ENCODE measurements at places on chromosomes 13 and 19.

DNA sequence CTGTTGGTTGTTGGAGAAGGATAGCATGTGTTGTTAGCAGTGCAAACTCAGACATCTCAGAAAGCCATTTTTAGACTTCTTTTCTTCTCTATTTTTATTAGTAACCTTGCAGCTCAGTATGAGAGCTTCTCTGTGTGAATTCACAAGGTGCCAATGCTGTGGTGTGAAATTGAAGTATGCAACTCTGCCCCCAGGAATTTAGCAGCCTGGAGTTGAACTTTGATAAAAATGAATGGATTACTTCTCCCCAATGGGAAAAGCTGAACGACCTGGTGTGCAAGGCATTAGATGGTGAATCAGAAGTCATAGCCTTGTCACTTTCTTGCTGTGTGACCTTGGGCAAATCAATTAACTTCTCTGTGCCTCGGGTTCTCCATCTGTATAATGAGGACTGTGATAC, 512.3 kb upstream of the PCDH9 start:
- no peak for DNase-seq

DNA sequence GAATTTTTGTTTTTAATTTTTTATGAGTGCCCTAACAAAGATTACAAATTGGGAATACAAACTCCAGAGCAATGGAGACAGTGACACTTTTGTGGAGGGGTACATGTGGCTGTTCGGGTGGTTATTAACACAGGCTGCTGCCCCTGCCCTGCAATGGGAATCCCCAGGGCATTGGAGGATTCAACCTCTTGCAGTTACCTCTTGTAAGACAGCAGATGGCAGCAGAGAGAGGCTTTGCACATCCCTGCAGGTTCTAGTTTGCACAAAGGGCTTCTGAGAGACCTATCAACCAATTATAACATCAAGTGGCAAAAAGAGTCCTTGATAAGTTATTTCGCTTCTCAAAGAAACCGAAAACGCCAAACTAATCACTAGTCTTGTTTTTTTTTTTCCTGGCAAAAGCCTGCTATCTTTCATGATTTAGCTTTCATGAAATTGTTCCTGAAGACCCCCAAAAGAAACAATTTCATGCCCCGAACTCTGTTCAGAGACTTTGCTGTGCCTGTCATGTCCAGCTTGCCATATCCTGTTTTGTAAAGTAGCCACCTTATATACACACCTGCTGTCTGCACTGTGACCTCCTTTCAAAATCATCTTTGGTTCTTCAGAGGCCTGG, 10.4 kb downstream of the GJB2 start:
- DNase-seq, result no peak

DNA sequence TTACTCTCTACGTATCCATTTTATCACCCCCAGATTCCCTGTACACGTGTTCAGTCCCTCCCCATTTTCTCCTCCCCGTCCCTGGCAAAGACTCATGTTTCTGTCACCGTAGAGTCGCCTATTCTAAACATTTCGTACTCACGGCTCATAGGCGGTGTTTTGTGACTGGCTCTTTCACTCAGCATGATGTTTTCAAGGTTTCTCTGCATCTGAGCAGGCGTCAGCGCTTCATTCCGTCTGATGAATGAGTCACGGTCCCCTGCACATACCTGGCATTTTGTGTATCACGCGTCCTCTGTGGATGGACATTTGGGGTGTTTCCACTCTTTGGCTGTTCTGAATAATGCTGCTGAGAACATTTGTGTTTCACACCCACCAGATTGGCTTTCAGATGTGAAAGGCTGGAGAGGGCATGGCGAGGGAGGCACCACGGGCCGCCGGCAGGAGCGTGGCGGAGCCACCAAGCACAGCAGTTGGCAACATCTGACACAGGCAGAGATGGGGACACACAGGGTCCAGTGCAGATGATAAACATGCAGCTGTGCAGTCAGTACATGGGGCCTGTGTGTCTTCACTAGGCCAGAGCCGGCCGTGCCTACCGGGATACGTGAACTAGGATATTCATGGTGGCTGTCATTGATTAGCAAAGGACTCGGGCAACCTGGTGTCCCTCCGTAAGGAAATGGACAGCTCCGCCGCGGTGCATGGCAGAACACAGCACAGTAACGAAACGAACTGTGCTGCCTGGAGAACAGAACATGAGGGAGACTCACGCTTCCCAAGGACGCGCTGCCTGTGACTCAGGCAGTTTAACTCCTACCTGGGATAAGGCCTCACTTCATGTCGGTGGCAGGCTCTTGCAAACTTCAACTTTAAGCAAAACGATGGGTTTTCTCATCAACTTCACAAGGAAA, 117.2 kb downstream of the ATP11A start:
- no peak for DNase-seq

DNA sequence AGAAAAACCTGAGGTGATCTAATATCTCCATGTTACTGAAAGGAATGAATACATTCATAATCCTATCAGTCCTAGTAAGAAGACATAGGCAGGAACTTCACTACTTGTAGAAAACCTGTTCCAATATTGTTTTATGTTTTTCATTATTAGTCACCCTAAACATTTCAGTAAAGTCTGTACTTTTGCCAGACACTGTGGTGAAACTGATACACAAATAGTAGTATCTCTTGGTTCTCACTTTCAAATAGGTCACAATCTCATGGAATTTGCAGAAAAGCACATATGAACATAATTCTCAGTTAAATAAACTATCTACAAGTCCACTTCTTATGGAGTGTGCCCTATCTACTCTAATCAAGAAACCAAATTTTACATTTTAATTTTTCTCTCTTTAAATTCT, 88.3 kb upstream of the PCDH9 start:
- DNase-seq, result no peak

GRCh38 chr13:32998966-32999365, 17.3 kb upstream of the KL start:
- no peak for DNase-seq

DNA sequence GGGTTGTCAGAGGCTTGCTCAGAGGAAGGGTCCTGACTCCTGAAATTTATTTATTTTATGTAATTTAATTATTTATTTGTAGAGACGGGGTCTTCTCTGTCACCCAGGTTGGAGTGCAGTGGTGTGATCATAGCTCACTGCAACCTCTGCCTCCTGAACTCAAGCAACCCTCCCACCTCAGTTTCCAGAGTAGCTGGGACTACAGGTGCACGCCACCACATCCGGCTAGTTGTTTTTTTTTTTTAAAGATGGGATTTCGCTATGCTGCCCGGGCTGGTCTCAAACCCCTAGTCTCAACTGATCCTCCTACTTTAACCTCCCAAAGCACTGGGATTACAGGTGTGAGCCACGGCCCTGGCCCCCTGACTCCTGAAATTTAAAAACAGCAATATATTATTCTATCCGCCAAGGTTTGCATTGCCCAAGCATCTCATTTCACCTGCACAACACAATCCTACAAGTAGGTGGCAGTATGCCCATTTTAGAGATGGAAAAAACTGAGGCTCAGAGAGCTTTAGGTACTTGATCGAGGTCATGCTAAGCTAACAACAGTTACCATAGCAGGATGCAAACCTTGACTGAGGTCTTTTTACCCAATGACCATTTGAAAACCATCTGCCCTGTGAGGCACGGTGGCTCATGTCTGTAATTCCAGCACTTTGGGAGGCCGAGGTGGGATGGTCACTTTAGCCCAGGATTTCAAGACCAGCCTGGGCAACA, 18.1 kb downstream of the ARHGEF18 start:
- no peak for DNase-seq

GRCh38 chr13:72692884-72693514, 34.4 kb downstream of the MZT1 start:
- DNase-seq, result no peak

DNA sequence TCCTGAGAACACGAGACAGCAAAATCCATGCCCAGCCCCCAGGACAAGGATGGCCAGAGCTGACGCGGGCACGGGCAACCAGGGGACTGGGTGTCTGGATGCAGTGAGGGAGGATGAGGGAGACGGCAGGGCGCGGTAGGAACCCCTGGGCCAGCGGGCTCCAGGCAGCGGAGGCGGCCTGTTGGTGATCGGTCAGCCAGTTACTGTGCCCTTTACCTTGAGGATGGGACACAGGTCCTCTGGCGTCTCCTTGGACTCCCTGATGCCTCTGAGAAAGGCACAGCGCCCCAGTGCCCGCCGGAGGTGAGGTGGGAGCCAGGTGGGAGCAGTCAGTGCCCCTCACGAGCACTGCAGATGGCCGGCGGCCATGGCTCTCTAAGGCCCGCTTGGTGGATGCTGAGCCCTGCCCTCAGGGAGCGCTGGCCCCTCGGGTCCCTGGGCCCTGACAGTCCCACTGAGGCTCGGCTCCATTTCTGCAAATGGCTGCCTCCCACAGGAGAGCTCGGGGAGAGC, 31.2 kb downstream of the C13orf46 start:
- DNase-seq, result no peak

DNA sequence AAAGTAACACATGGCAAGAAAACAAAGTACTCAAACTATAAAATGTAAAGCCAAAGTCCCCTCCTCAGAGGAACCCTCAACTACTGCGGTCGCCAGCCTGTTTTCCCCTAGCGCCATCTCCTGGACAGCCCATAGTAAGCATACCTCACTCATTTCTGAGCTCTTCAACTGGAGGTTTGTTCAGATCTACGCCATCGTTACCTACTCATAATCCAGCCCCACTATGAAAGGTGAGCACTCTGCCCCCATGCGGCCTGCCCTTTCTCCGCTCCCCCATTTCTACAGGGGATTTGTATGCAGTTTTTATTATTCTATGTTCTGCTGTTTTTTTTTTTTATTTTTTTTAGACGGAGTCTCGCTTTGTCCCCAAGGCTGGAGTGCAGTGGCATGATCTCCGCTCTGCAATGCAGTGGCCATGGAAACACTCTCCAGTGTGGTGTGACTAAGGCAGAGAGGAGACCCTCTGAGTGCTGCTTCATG, 26.2 kb downstream of the OPA3 start:
- peak; percentile 59 for DNase-seq

DNA sequence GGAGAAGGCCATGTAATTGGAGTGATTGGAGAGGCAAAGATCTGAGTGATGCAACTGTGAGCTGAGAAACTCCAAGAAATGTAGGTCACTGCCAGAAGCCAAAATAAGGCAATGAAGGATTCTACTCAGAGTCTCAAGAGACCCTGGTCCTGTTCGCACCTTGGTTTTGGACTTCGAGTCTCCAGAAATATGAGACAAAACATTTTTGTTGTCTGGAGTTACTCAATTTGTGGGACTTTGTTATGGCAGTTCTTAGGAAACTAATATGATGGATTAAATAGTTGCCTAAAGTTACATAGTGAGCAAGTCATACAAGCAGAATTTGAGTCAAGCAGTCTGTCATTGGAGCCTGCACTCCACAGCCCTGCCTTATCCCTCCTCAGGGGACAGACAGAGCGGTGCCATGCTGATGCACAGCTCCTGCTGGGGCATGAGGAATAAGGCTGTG, 104.2 kb downstream of the ITGBL1 start:
- no peak for DNase-seq

- DNase-seq, result peak; percentile 10
Observed at GRCh38 chr19:35977446-35978222, 17.4 kb upstream of the SDHAF1 start.

DNA sequence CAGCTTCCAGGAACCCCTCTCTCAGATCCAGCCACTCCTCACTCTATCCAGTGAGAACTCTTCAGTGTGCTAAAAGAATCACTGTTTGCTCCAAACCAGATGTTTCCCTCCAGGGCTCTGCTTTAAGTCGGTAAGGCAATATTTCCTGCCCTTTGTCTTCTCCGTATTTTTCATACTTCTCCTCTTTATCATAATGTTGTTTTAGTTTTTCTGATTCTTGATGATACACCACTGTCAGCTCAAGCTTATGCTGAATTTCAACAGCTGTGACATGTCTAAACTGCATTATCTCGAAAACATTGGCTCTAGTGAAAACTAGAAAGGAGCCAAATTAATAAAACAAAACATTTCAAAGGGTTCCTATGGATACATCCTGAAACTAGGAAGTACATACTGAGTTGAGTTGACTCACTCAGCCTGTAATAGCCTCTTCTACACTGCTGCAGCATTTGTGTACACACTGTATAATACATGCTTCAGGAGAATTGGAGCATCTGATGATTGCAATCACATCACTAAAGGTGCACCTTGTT, 39.8 kb downstream of the GPR180 start:
- DNase-seq, result no peak

GRCh38 chr19:16594681-16595091, 22.5 kb upstream of the SLC35E1 start:
- DNase-seq, result no peak

GRCh38 chr13:93775507-93776108, 549.0 kb downstream of the GPC6 start:
- no peak for DNase-seq

DNA sequence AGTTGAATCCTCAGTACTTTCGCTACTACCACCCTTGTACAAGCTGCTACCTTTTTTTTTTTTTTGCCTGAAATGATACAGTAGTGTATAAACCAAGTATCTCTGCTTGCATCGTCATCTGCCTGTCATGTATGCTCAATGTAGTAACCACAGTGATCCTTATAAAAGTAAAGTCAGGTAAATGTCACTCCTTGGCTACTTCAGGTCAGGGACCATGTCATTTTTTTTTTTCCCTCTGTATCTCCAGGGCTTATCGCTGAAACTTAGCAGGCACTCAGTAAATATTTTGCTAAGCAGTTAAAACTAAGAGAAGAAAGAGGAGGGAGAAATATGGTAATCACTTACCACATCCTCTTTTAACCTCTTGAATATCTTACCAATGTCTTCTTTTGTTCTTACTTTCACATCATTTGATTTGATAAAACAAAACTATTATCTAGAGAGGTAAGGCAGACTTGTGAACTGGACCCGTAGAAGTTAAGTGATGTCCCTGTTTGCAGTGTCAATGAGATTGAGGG, 96.8 kb upstream of the KLF12 start:
- no peak for DNase-seq

GRCh38 chr13:96299235-96299634, 209.3 kb downstream of the HS6ST3 start:
- no peak for DNase-seq

GRCh38 chr19:50387176-50387867, 3.2 kb downstream of the POLD1 start:
- DNase-seq, result no peak
